Glutamatergic neuron (in vitro differentiated cells): ENCODE measurements at places on chromosomes 11 and 22. TPM values are rescaled to one million over a fixed set of nuclear protein-coding genes. Genes with fewer than 3 reads are reported as not detected.
A peak's percentile ranks its signal among the peaks of the same experiment; 100 is the strongest.

GRCh38 chr22:48135592-48135991 is 1373.1 kb downstream of the TBC1D22A start:
- no peak for DNase-seq

GRCh38 chr11:11808992-11809615 is 32.7 kb upstream of the USP47 start:
- no peak for DNase-seq

Gene DBX1
- total RNA-seq, result 0.29 TPM

DNA sequence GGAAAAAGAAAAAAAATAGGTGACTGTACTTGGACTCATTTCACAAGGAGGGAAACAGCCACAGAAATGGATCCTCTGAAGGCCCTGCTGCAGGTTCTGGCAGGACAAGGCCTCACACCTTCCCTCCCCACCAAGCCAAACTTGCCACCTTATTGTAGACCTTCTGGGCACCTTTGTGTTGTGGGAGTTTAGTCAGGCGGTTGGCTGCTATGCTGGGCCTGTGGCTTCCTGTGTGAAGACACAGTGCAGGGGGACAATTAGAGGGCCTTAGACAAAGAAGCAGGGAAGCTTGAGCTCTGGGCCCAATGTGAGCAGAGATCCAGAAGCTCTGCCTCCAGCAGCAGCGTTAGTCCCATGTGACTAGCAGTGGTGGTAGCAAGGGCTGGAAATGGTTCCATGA is 4.2 kb downstream of the RAB1B start:
- DNase-seq, result no peak

Gene AIFM3
- total RNA-seq, result 0.64 TPM

DNA sequence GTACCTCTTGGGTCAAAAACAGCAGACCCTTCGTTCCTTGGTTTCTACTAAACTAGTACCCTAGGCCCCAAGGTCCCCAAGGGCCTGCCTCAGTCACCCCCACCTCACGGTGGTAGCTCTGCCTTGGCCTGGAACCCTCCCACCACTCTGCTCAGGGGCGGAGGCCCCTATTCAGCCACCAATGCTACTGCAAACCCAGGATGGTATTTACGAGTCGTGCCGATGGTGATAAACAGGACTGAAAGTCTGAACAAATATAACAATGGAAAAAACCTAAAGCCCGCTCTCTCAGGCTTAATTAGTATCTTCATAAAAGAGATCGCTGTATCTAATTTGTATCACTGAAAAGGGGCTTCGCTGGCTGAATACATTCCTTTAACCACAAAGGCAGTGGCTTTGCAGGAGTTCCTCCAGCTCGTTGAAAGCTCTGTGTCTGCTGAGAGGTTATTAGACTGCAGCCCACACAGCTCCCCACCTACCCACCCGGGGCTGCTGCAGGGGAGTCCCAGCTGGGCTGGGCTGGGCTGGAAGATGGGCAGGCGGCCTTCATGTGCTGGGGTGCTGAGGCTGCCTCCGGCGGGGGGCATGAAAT is 15.2 kb downstream of the SHISAL1 start:
- DNase-seq, result no peak

DNA sequence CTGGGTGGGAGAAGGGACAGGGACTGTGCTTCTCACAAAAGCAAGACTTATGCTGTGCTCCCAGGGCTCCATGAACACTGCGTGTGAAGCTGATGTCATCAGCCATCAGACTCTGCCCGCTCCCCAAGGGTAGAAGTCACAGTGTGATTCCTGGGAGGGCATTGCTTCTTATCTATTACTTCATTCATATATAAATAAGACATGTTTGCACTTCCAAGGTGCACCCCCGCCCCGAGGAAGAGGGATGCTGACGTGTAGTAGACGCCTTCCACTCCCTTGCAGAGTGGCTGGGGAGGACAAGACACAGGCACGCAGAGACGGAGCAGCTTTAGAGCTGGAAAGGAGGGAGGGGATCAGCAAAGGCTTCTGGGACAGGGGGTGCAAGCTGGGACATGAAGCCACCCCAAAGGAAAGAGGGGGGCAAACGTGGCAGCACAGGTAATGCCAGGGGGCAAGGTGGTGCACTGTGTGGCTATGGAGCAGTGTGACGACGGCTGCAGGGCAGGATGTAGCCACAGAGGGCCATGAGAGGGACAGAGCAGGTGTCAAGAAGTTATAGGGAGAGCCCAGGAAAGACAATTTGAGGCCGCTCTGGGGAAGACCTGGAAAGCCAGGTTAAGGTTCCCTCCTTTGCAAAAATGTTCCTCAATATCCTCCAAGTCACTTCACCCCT is 558.5 kb downstream of the MN1 start:
- DNase-seq, result no peak

DNA sequence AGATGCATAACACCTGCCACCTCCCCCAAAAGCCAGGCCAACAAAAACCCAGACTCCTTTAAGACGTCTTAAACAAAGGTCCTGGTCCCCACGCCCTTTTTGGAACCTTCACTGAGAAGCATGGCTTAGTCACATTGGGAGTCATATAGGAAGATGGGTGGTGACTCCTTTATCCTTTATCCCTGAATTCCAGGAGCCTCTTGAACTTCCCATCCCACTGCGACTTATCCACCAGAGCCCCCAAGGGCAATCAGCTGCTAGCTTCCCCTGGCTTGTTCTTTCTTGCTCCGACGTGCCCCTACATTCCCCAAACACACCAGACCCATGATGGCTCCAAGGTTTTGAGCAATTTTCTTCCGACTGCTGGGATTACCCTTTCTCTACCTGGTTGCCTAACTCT is 567.0 kb upstream of the CADM1 start:
- no peak for DNase-seq

DNA sequence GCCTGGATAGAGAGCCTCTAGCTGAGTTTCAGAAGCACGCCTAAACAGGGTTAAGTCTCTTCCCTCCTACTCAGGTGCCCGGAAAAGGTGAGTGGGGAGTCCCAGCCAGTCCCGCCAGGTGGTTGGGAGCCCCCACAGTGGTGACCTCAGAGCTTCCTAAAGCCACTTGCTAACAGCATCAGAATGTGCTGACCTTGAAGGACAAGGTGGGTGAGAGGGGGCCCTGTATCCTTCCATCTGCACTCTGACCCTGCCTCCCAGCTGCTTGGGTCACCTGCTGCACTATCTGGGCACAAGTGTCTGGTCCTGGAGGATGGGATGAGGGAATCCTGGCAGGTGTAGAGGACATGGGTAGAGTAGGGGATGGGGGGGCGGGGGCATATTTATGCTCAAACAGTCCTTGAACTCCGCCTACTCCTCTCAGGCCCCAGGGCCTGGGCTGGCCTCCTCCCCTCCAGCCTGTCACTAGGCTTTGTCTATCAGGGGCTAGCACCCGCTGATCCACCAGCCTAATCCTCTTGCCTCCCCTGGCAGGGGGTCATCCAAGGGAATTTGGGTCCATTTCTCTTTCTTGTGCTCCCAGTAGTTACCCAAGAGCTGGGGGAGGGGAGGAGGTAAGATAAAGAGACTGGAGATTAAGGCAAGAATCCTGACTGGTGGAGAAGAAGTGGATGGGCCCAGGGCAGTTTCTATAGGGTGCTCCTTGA is 3.4 kb downstream of the USP2 start:
- DNase-seq, result no peak

- DNase-seq, result no peak
These were observed 20.5 kb upstream of the ISX start for GRCh38 chr22:35045451-35045850.

DNA sequence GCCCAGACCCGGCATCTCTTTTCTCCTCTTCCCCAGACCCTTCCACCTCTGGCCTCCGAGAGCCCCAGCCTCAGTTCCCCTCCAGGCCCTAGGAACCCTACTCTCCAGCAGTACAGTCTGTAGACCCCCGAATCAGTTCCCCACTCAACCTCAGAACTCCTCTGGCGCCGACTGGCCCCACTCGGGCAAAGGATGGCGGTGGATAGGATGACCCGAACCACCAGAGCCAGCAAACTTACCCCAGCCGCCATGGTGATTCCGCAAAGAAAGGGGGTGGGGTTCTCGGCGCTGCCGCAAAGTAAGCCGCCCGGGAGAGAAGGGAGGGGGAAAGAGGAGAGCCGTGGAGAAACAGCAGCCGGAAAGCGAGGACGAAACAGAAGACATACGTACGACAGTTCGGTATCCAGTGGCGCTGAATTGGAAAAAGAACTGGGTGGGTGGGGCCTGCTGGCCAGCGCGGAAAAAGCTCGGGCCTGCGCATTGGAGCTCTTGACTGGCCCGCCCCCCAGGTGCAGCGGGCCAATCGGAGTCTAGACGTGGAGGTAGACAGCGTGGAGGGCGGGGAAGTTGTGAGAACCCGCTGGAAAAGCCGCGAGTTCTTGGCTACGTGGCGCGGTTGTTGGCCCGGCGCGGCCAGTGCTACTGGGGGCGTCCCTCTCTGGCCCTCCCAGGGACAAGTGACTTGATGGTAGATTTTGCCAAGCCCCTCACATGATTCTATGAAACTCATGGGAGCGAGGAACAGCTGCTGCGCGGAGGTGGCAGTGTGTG is at the start of gene EEF1G:
EEF1G (minus strand) TSS at position 300 of the 771 bp plus-strand sequence; CDS start at position 251, 49 bp downstream.
- peak; percentile 95 for DNase-seq

GRCh38 chr11:6635082-6635932 is 16.1 kb upstream of the TPP1 start:
- peak; percentile 74 for DNase-seq

DNA sequence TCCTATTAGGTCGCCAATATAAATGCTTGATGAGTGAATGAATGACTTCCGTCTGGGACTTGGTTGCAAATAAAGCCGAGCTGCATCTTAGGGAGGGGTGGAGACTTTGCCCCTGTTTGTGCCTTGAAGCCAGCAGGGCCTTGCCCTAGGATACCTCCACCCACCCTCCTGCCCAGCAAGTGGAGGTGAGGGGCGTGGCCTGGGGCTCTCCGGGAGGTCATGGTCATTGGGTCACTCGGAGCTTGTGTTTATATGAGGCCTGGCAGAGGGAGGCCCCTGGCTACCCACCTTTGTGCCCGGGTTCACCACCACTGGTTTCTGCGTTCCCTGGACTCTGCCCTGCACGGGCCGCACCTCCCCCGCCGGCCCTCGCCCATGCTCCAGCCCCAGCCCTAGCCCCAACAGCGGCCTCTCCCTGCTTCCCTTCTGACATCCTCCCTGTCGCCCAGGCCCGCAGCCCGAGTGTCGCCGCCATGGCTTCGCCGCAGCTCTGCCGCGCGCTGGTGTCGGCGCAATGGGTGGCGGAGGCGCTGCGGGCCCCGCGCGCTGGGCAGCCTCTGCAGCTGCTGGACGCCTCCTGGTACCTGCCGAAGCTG is 4.3 kb downstream of the MPST start:
- DNase-seq, result no peak

Gene EHF
- not detected for total RNA-seq

Gene PYGM
- total RNA-seq, result 5.5 TPM

GRCh38 chr11:128465531-128465930 is 121.8 kb downstream of the ETS1 start:
- no peak for DNase-seq

Gene FAM111B
- total RNA-seq, result 6.4 TPM

Gene MN1
- 0.91 TPM for total RNA-seq

DNA sequence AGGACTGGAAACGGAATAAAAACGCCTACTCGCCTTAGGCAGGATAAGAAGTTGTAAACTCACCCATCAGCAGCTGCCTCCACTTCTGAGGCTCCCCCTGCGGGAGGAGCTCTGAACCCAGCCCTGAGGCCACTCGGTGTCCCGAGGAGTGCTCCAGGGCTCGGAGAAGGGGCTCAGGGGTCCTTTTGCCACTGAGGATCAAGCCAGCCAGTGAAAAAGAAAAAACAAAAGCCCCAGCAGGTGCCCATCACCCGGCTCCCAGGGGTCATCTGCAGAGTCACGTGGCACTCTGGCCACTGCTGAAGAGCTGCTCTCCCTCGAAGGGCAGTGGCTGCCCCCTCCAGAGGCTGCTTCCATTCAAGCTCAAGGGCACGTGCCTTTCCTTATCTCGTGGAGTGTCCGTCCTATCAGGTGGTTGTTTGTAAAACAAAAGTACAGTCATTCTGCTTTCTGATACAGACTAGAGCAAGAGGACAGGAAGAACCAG is 29.0 kb downstream of the NUP50 start:
- no peak for DNase-seq

Gene KCNQ1
- 0.44 TPM for total RNA-seq

DNA sequence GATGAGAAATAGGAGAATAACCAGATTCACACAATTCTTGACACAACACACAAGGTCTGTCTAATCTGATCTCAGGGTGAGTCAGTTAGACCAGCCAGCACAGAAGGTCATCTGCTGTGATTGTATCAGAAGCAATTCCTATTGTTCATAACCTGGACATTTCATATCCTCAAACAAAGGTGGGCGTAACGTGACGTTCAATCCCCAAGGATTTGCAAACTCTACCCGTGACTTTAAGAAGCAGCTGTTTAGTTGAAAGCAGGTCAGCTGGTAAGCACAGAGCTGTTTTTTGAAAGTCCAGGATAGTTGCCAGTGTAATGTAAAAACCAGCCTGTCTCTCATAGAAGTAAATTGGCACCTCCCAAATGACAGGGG is 385.1 kb downstream of the DCDC1 start:
- no peak for DNase-seq

Gene OTOG
- total RNA-seq, result not detected

Gene TBRG1
- 35.3 TPM for total RNA-seq

GRCh38 chr11:19013181-19013857 is 47.2 kb downstream of the MRGPRX2 start:
- DNase-seq, result no peak

- peak; percentile 52 for DNase-seq
These were observed 14.3 kb downstream of the OR2AG2 start for GRCh38 chr11:6757373-6757967.

GRCh38 chr11:88402192-88402715 is 64.7 kb upstream of the CTSC start:
- no peak for DNase-seq

Gene TRIM49D1
- 1.2 TPM for total RNA-seq

DNA sequence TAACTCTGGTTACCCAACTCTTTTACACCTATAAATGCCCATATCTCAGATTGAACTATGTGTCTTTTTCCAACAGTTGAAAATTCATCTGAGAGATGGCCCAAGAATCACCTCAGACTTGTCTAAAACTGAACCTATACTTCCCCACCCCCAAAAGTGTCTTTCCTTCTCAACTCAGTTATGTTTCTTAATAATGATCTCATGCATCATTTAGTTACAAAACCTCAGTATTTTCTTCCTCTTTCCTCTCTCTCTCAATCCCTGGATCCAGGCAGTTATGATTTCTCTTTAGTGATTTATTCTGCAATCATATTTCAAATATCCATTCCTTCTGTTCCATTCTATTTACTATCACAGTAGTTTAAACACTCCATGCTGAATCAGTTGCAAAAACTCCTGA is 32.3 kb upstream of the ADSL start:
- no peak for DNase-seq

- DNase-seq, result no peak
These were observed 1998.4 kb downstream of the LRRC4C start for GRCh38 chr11:39461066-39461465.

Gene OR4A16
- total RNA-seq, result not detected

- DNase-seq, result no peak
These were observed 107.6 kb downstream of the CCDC34 start for GRCh38 chr11:27255447-27255828.

DNA sequence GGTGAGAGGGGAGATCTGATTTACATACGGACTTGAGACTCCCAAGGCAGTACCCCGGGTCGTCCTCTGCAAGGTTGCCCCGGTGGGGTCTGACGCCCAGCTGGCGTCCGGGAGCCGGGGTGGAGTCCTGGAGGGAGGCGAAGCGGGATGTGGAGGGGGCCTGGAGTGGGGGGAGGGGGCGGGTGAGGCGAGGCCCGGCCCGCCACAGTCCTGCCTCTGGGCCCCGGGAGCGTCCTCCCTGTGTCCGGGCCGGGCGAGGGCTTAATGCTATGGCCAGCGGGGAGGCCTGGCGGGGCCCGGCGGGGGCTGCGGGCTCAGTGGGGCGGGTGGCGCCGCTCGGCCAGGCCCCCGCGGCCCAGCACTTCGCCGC is 2.4 kb upstream of the MYBPC3 start:
- DNase-seq, result peak; percentile 39
